ENCODE measurements at places on chromosomes 13 and 19.

DNA sequence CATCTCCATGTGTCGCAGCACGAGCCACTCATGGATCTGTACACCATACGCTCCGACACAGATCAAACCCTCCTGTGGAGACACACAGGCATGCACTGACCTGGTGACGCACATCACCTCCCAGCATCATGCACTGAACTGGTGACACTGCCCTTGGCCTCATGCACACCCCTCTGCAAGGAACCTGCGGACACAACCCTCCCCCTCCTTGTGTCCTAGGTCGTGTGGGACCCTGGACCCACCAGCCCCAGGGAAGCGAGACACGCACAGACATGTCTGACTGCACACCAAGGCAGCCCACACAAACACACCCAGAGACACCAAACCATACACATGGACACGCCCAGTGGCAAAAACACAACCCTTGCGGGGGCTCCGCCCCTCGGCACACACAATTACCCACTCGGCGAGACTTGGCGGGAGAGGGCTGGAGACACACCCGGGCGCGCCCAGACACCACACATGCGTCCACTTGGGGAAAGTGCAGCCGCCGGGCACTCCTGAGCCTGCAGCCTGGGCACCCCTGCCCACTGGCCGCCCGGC is 2.0 kb upstream of the KCNN4 start:
- no peak for DNase-seq

- peak; percentile 63 for DNase-seq
Measured at GRCh38 chr13:29362849-29363604, 232.5 kb downstream of the SLC7A1 start.

DNA sequence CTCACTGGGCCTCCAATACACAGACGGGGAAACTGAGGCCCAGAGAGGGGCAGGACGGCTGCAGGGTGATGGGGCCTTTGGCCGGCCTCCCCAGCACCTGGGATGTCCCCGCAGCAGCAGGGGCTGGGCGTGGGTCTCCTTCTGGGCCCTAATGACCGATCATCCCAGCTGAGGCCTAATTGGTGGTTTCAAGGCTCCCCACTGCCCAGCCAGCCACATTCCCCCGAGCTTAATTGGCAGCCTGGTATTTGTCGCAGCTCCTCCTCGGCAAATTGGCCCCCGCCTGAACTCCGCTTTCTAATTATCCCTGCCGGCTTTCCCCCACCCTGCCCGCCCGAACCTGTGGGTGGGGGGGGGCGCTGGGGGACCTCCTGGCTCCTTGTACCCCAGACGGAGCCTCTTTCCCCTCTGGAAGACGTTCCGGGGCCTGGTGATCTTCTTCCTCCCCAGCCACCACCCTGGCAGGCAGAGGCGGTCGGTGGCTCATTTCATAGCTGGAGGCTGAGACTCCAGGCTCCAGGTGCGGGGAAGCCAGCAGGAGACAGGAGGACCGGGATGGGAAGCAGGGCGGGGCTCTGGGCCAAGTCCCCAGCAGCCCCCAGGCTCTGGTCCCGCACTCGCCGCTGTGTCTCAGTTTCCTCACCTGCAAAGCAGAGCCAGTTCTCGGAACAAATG is 27.2 kb upstream of the WDR18 start:
- DNase-seq, result peak; percentile 44

- DNase-seq, result no peak
Measured at GRCh38 chr13:88022431-88023208, 351.4 kb downstream of the SLITRK5 start.

GRCh38 chr19:18644196-18645034 is 7.6 kb downstream of the KLHL26 start:
- no peak for DNase-seq

DNA sequence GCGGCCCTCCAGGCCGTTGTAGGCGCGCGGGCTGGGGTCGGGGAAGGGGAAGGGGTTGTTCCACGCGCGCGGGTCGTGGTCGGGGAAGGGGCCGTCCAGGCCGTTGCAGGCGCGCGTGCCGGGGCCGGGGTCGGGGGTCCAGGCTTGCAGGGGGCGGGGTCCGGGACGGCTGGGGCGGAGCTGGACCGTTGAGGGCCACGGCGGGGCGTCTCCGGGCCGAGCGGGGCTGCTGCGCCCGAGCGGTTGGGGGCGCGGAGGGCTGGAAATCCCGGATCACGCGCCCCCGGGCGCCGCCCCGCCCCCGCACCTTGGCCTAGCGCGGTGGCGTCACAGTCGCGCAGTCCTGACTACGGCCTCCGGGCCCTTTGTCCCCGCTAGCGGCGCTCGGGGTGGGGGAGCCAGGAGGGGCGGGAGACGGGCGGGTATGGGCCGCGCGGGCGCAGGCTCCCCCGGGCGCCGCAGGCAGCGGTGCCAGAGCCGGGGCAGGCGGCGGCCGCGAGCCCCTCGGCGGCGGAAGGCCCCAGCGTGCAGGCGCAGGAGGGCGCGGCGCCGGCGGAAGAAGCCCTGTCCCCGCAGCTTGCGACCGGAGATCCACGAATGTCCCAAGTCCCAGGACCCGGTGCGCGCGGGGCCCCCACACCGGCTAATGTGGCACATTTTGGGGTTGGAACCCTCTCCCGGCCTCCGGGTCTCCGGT is 665 bp downstream of the GPX4 start:
- DNase-seq, result peak; percentile 91

DNA sequence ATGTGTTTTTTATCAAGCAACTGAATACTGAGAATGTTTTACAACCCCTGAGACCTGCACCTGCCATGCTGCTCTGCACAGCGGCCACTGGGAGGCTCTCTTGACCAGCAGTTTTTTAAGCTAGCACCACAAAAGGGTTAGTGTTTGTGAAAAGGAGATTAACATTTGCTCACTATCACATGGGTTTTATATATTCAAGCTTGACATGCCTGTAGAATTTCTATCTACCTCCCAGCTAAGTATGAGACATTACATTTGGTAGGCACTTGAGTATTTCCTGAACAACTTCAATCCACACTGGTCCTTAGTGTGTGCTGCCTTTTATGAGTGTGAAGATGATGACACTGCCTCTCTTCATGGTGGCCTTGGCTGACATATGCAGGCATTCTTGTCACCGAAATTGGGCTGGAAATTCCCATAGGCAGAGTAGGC is 1238.9 kb downstream of the UQCRFS1 start:
- DNase-seq, result no peak

DNA sequence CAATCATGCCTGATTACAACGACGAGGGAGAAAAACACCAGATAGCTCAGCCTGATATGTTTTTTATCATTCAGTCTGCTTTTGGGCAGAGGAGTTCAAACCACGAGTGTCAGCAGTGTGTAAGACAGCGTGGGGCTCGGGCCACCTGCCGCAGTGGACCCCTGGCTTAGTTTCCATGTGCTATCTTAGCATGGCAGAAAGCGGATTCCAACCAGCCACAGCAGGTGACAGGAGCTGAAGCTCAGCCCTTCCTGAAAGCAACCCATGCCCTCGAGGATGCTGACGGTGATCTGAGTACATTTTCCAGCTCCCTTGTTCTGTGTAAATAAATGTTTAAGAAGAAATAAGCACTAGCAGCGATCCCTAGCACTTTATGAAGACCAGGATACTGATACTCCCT is 32.2 kb upstream of the MBNL2 start:
- DNase-seq, result peak; percentile 73
